ENCODE measurements at places on chromosomes 6 and 20.
A peak's percentile ranks its signal among the peaks of the same experiment; 100 is the strongest.

DNA sequence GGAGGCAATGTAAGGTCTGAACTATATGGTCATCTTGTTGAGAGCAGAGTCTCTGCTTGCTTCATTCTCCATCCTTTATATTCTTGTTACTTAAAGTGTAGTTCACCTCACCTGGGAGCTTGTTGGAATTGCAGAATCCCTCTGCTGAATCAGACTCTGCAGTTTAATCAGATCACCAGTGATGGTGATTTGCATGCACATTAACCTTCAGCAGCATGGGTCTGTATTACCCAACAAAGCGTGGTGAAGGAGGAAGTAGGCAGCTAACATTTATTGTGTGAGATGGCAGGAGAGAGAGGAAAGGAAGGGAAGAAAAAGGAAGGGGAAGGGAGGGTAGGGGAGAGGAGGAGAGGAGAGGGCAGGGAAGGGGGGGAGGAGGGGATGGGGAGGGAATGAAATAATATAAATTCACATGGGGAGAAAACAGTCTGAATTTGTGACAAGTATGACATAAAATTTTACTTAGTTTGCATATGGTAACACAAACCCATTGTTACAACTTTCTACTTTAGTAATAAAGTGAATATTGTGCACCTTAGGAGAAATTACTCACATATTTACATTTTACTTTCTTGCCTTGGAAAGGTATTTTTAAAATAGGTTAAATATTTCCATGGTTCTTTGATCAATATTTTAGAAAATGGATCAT, 740.7 kb downstream of the DHX35 start:
- no peak for DNase-seq

- DNase-seq: no peak
Measured at GRCh38 chr20:11017446-11017845, 343.6 kb upstream of the JAG1 start.

DNA sequence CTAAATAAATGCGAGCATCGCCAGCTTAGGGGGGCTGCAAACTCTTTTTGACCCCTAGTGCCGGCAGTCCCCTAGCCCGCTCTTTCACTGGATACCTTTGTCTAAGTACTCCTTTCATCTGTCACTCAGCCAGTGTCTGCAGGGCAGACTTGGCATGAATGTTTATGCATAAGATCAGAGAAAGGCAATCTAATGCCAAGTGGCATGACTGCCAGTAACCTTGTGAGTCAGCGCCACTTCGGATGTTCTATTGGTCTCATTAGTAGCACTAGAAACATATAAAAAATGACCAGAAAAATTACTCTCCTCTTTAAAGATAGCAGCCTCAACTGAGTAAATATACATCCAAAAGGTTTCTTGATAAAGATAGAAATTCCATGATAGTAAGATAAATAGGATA, 192.2 kb downstream of the TBC1D32 start:
- no peak for DNase-seq

DNA sequence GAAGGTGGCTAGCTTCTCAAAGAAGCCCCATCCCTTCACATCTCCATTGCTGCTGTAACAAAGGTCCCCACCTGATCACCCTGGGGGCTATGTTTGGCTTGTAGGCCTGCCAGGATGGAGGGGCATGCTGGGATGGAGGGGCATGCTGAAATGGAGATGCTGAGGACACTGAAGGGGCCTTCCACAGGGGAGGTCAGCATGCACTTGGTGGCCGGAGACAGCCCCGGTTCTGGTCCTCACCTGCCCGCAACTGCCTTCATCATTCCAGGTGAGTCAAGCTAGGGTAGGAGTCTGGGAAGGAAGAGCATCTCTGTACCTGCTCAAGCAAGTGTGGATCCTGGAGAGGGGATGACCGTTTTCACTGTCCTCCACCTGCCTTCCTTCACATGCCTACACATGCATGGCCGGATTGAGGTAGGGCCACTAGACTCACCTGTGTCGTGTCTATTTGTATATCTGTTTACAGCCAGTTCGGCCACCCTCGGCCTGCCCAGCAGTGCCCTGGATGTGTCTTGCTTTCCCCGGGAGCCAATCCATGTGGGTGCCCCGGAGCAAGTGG, 6.0 kb downstream of the L3MBTL1 start:
- no peak for DNase-seq

DNA sequence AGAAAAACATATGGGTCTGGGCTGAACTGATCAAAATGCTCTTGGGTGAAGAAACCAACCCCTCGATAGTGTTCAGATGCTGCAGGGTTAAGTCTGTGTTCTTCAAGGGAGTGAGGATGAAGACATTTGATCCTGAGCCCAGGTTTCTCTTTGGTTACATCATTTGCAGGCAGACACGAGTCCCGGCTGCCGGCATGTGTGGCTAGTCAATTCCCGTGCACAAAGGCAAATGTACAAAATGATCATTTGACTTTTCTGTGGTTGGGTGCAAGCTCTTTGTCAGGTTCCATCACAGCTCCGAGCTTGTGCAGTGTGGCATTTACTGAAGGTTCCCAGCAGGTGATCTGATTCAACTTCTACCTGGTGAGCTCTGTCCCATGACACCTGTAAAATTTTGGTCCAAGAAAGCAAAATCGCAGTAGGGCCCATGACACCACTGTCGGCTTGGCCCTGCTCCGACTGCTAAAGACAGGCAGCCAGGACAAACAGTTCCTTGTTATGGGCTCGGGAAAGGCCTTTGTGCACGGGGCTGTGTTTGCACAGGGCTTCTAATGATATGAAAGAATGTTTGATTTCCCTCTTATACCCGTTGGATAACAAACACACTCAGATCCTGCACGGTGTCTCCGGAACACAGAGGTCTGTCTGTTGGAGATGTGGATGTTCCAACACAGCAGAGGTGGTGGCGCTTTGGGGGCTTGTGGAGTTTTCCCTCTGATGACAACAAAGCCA, 46.9 kb downstream of the GJA10 start:
- no peak for DNase-seq

- no peak for DNase-seq
Measured at GRCh38 chr20:5654557-5654956, 95.6 kb upstream of the SHLD1 start.

- DNase-seq: peak; percentile 79
Measured at GRCh38 chr6:5174244-5174643, 86.5 kb downstream of the LYRM4 start.

GRCh38 chr20:62831361-62831788, 14.5 kb downstream of the COL9A3 start:
- no peak for DNase-seq

DNA sequence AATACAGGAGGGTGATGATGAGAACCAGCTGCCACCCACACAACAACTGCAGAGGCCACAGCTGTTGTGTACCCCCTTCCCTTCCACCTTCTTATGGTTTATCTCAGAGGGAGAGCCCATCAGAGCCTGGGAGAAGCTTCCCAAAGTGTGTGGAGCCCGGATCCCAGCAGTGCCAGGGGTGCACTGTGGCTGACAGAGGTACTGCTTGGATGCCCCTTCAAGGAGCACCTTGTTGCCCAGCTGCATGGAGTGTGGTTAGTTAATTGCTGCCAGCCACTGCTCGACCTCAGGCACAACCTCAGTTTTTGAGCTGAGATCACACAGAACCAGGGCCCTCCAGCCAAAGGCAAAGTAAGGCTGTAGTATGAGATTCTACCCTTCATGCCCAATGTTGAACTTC, 13.0 kb downstream of the PI3 start:
- no peak for DNase-seq

GRCh38 chr6:6545616-6546317, 42.8 kb upstream of the LY86 start:
- no peak for DNase-seq

DNA sequence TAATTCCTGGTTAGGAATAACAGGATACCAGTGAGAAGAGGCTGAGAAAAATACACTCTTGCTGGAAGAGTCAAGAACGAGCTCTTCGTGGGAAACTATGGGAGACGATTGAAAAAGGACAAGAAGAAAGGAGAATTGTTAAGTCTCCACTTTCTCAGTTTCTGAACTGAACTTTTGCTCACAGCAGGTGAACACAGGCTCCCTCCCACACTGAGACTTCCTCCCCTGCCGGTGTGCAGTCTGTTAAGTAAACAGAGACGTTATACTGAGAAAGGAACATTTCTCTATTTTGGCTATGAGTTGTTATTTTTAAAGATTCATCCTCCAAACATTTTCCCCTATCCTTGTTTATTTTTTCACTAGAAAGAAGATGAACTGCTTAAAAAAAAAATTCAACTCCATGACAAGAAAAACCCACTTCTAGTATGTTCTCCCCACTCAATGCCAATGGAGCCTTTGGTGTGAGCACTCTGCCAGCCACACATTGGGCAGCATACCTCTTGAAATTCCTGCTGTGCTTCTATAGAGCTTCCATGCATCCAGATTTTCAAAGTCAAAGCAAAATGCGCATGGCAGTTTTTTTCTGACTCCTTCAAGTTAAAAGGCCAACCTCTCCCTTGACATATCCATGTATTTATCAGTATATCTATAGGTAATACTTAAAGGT, 250.5 kb downstream of the ESR1 start:
- DNase-seq: no peak

DNA sequence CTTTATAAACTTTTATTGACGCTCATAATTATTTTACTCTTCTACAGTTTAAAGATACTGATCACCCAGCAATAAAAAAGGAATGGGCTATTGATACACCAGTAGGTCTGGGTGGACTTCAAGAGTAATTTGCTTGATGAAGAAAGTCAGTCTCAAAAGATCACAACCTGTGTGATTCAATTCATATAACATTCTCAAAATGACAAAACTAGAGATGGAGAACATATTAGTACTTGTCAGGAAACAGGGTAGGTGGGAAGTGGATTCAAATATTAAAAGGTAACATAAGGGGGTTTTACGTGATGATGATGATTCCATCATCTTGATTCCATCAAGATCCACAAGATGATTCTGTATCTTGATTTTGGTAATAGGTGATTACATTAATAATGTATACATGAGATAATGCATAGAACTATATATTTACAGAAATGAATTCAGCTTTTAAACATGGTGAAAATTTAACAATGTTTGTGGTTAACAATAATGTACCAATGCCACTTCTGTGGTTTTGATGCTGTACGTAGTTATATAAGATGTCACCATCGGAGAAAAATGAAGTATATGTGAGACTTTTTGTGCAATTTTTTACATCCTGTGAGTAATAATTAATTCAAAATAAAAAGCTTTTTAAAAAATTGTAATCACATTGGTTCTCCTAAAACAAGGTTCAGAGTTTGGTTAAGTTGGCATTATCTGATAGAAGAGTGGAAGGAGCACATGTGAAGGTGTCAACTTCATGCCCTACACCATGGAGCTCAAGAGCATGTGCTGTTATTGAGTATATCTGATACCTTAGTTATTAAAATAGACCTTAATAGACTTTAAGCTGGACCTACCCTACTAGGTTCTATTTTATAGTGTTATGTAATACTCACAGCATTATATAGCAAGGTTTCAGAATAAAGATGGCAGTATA, 66.3 kb upstream of the DYNLRB1 start:
- no peak for DNase-seq

DNA sequence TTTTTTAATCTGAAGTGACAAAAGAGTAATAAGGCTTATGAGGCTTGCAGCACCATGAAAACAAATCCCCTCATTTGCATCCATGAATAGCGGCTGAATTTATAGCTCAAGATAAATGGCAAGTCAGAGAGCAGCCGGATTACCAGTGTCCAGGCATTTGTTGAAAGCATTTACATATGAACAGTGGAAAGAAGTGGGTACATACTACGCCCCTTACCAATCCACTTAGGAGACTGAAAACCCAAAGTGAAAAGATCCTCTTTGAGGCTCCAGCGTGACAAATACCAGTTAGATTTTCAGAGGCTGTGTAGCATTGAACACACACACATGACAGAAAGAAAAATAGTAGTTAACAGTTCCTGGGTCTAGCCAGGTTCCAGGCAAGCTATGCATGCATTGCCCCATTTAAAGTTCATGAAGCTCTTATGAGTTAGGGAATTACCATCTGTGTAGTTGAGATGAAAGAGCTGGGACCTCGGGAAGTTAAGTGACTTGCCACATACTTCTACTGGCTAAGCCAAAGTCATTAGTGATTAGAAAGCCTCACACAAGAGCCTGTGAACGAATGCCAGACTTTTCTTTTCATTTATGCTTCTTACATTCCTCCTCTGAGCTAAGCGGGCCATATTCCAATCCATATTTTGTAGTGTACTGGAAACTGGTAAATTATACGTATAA, 28.3 kb upstream of the NHSL1 start:
- no peak for DNase-seq

GRCh38 chr20:53795170-53795569, 201.5 kb upstream of the ZNF217 start:
- no peak for DNase-seq

GRCh38 chr6:159234102-159234553, 64.9 kb downstream of the FNDC1 start:
- DNase-seq: no peak

- no peak for DNase-seq
Measured at GRCh38 chr6:21999012-21999528, 297.8 kb downstream of the PRL start.

DNA sequence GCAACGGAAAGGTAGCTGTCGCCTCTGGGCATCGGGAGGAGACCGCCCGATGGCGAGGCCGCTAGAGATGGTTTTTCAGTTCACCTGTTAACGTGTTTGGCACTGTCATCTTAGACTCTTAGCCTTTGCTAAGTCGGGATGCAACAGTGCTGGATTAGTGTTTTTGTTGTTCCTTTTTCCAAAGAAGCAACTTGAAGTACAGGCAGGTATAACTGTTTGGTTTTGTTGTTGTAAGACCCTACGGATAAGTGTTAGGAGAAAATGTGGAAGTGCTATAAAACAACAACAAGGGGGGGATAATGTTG, 723 bp downstream of the MANEA start:
- no peak for DNase-seq

- no peak for DNase-seq
Measured at GRCh38 chr6:113625850-113626249, 231.3 kb upstream of the MARCKS start.

DNA sequence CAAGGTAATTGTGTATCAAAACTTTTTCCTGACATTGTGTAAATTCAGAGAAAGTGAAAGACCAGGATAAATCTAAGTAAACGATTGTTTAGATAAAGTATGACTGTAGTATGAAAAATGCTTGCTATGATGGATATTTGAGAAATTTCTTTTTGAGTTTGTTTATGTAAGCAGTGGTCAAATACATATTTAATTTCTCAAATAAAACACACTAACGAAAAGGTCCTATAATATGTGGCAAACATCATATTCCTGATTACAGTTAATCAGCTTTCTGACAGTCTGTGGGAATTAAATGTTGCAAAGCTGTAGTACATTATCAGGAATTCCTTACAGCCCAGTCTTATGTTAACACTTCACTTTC, 636.9 kb downstream of the MMUT start:
- no peak for DNase-seq

- no peak for DNase-seq
Measured at GRCh38 chr20:32991792-32992641, 12.2 kb downstream of the SUN5 start.

- no peak for DNase-seq
Measured at GRCh38 chr6:11103065-11103464, 8.5 kb downstream of the ERVFRD-1 start.

GRCh38 chr6:19895866-19896692, 58.9 kb downstream of the ID4 start:
- no peak for DNase-seq

- DNase-seq: no peak
Measured at GRCh38 chr6:23077772-23078171, 508.4 kb downstream of the HDGFL1 start.
